ENCODE measurements at places on chromosomes 11 and 22. TPM values are rescaled to one million over a fixed set of nuclear protein-coding genes. Genes with fewer than 3 reads are reported as not detected.

GRCh38 chr11:19405966-19406365, 165.2 kb upstream of the E2F8 start:
- H3K4me3 ChIP-seq: no peak overlapping the region
- H3K4me1 ChIP-seq: no peaks in the 10 kb centered on the region
- peaks cover 4% of the 10 kb centered on the region for H3K27me3 ChIP-seq
- no peaks in the 10 kb centered on the region for H3K36me3 ChIP-seq
- no peak for DNase-seq

DNA sequence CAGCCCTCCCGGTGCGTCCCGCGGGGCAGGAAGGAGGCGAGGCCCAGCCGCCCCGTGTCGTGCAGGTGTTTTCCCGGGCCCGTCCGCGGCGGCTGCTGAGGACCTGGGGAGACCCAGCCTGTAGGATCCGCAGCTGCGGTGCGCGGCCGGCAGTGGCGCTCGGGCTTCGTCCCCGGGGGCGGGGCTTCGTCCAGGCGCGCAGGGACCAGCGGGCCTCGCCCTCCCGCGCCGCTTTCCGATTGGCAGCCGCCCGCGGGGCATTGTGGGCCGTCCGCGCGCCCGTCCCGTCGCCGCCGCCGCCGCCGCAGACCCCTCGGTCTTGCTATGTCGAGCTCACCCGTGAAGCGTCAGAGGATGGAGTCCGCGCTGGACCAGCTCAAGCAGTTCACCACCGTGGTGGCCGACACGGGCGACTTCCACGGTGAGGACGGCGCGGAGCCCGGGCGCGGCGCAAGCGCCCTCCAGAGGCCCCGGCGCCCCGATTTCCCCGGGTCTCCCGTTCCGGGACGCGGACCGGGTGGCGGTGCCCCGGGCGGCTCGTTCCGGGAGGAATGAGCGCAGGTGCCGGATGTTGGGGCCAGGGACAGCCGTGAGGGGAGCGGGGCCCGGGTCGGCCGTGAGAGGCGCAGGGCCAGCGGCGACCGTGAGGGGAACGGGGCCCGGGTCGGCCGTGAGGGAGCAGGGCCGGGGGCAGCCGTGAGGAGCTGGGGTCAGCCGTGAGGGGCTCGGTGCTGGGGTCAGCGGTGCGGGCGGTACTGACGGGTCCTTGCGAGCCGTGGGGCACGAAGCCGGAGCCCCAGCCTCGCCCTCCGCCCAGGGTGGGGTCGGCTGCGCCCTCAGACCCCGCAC, at the start of gene TALDO1:
Gene TALDO1, plus strand, starts transcription at position 307 of the 849 bp plus-strand sequence. Its CDS starts 18 bp downstream, at position 325.
- H3K27me3 ChIP-seq: no peaks in the 10 kb centered on the region
- peak within 1 kb of the TSS; percentile 83 for H3K4me3 ChIP-seq
- peak; percentile 86 for DNase-seq
- H3K36me3 ChIP-seq: peaks cover 12% of the 10 kb centered on the region

GRCh38 chr22:20116376-20116950, 559 bp downstream of the RANBP1 start:
- peak overlapping the region; percentile 90 for H3K4me3 ChIP-seq
- H3K27ac ChIP-seq: peak overlapping the region; percentile 98
- H3K36me3 ChIP-seq: peaks cover 61% of the 10 kb centered on the region
- peak; percentile 31 for DNase-seq
- H3K27me3 ChIP-seq: no peaks in the 10 kb centered on the region

Gene SOX6
- not detected for total RNA-seq

Gene DEFB131B
- not detected for total RNA-seq

DNA sequence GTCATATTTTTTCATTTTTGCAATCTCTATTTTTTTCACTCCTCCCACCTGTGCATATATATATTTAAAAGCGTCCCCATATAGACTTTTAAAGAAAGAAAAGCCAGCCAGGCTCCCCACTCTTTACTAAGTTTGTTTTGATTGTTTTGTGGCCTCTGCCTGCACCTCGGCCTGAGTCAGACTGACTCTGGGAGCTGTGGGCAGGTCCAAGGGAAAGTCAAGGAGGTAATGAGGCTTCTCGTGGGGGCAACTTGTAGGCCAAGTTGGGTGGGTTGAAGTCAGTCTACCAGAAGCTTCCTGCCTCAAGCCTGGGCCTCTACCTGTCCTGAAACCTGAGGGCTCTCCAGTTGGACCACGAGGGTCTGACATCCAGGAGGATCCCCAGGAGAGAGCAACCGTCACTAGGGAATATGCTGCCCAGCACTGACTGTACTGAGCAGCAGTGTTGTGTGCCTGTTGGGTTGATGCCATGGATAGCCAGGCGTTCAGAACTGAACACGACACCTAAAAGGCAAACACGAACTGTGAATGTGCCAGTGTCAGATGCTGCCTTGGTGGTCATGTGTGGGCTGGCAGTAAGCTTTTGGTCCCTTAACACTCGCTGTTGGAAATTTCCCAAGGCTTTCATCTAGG, 58.8 kb downstream of the BMAL1 start:
- peaks cover 81% of the 10 kb centered on the region for H3K4me1 ChIP-seq
- H3K27ac ChIP-seq: no peak overlapping the region
- H3K36me3 ChIP-seq: peaks cover 11% of the 10 kb centered on the region
- H3K27me3 ChIP-seq: no peaks in the 10 kb centered on the region
- no peak overlapping the region for H3K4me3 ChIP-seq

DNA sequence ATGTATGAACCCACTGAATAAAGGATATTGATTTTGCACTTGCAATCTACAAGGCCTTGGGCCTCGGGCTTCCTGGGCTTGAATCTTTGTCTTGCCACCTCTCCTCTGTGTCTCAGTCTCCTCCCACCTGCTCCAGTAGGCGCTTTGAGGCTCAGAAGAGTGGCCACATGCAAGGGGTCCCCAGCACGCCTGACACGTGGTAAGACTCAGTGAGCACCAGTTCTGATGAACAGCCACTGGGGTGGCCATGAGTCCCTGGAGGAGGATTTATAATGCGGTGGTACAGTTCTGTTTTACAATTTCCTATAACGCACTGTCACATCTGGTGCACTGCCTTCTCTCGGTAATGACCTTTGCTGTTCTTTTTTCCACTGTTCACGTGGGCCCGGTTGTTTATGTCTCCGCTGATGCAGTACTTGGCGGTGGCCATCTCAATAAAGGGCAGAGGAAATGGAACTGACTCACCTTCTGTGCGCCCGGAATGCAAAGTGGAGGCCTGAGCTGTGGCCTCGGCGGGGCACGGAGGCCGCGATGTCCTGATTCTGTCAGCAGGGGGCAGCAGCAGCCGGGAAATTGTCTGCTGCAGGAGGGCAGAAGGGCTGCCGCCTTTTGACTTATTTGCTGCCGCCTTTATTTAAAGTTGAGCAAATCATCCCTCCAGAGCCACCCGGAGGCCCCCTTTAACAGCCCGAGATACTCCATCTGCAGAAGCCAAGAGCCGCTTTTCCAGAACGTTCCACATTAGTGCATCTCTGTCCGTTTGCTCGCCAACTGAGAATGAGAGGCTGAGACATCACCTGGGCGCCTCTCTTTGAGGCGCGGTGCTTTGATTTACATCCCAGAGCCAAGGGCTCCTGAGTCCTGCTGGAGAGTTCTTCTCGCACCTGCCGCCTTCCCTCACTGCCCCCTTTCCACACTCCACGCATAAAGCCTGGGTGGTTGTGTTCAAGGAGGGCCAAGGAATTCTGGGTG, 6.0 kb upstream of the IFT27 start:
- H3K36me3 ChIP-seq: no peaks in the 10 kb centered on the region
- H3K27me3 ChIP-seq: no peaks in the 10 kb centered on the region
- H3K27ac ChIP-seq: peak overlapping the region; percentile 83
- H3K4me1 ChIP-seq: peaks cover 29% of the 10 kb centered on the region

DNA sequence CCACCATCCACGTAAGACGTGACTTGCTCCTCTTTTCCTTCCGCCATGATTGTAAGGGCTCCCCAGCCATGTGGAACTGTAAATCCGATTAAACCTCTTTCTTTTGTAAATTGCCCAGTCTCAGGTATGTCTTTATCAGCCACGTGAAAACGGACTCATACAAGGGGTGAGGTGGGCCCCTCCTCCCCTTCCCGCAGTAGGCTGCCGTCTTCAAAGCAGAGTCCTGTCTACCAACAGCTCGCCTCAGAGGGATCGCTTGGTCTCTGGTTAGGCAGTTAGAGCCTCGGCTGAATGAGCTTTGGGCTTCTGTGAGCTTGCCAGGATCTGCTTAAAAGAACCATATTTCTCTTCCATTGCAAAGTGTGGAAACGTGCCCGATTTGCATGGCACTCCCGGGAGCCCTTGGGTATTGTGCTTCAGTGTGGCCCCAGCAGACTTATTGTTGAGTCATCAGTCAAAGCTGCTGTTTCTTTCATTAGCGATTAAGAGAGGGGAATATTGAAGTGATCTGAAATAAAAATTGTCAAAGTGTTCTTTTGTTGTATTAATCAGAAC, 338.3 kb downstream of the TBC1D22A start:
- no peaks in the 10 kb centered on the region for H3K36me3 ChIP-seq
- no peak for DNase-seq
- no peak overlapping the region for H3K27ac ChIP-seq
- no peaks in the 10 kb centered on the region for H3K4me1 ChIP-seq
- H3K4me3 ChIP-seq: no peak overlapping the region

DNA sequence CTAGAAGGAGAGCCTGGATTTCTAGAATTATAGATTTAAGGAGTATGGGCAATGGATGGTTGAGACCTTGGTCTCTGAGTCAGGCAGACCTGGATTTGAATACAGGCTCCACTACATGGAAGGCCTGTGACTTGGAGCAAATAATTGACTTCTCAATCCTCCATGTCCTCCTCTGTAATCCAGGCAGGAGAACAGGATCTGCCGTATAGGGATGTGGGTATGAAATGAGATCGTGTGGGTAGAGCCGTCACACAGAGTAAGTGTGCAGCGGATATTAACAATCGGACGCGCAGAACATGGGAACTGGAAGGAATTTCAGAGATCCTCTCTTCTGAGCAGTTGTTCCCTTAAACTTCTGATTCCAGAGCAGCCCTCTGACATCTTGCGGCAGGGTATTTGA, 11.5 kb upstream of the TMPRSS13 start:
- DNase-seq: no peak
- H3K27ac ChIP-seq: no peak overlapping the region
- no peak overlapping the region for H3K4me3 ChIP-seq
- no peaks in the 10 kb centered on the region for H3K27me3 ChIP-seq
- peaks cover 58% of the 10 kb centered on the region for H3K4me1 ChIP-seq
- H3K36me3 ChIP-seq: peaks cover 12% of the 10 kb centered on the region

Gene APIP
- total RNA-seq: 31.1 TPM

DNA sequence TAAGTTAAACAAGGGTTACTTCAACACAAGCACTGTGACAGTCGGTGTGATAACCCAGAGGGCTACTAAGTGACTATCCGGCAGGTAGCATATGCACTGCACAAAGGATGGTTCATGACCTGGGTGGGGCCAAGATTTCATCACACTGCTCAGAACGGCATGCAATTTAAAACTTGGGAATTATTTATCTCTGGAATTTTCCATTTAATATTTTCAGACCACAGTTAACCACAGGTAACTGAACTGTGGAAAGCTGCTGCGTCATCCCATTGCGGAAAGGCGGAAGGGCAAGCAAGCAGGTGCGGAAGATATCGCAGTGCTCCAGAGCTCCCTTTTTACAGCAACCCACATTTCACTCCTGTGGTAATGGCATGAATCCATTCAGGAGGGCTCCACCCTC, 540.8 kb downstream of the INSC start:
- no peak overlapping the region for H3K4me3 ChIP-seq
- no peak for DNase-seq
- peaks cover 12% of the 10 kb centered on the region for H3K27me3 ChIP-seq
- H3K27ac ChIP-seq: no peak overlapping the region
- H3K36me3 ChIP-seq: no peaks in the 10 kb centered on the region

- DNase-seq: no peak
- peaks cover 16% of the 10 kb centered on the region for H3K4me1 ChIP-seq
- no peaks in the 10 kb centered on the region for H3K36me3 ChIP-seq
- peaks cover 54% of the 10 kb centered on the region for H3K27me3 ChIP-seq
- H3K27ac ChIP-seq: peak overlapping the region; percentile 15
These were observed 2.2 kb downstream of the YAP1 start for GRCh38 chr11:102112509-102112821.

Gene SAA4
- total RNA-seq: not detected

Gene MN1
- 0.11 TPM for total RNA-seq

GRCh38 chr22:49600468-49600867, 227.2 kb downstream of the BRD1 start:
- H3K4me1 ChIP-seq: peaks cover 15% of the 10 kb centered on the region
- DNase-seq: no peak
- H3K27me3 ChIP-seq: no peaks in the 10 kb centered on the region
- H3K36me3 ChIP-seq: peaks cover 10% of the 10 kb centered on the region
- H3K27ac ChIP-seq: peak overlapping the region; percentile 82

GRCh38 chr11:73187854-73188253, 30.2 kb upstream of the P2RY2 start:
- no peak for DNase-seq
- H3K4me3 ChIP-seq: no peak overlapping the region
- H3K36me3 ChIP-seq: no peaks in the 10 kb centered on the region
- H3K27ac ChIP-seq: no peak overlapping the region
- H3K27me3 ChIP-seq: peaks cover 12% of the 10 kb centered on the region

GRCh38 chr11:119619665-119620064, 109.3 kb downstream of the NECTIN1 start:
- no peak for DNase-seq
- H3K36me3 ChIP-seq: no peaks in the 10 kb centered on the region
- H3K4me1 ChIP-seq: no peaks in the 10 kb centered on the region
- peaks cover 6% of the 10 kb centered on the region for H3K27me3 ChIP-seq

DNA sequence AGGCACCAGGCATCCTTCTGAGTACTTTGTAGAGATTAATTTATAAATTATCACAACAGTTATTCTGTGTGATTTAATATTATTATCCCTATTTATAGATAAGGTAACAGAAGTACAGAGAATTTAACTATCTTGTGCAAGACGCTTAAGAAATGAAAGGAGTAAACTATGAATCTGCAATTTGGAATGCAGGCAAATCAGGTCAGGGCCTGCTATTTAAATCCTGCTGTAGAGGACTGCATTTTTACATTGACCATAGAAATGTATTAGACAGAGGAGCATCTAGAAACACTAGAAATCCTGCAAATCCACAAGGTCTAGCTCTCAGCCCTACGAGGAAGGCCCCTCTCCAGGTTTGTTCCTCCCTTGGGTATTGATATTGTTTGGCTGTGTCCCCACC, 336.2 kb downstream of the ETS1 start:
- peaks cover 12% of the 10 kb centered on the region for H3K27me3 ChIP-seq
- H3K36me3 ChIP-seq: no peaks in the 10 kb centered on the region
- no peaks in the 10 kb centered on the region for H3K4me1 ChIP-seq
- H3K27ac ChIP-seq: no peak overlapping the region
- DNase-seq: no peak

DNA sequence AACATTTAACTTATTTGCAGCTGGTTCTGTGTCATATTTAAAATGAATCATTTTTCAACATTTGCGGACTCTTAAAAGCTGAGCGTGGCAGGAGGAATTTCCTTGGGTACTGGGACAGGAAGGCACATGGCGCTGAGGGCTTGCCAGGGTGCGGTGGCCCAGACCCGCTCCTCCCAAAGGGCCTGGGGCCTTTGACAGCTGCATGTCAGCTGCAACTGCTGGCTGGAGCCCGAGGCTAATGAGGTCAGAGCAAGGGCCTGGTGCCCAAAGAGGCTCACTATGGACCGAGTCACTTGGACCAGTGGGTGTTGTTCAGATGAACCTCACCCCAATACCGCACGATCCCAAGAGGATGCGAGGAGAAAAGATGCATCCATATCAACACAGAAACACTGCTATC, 326.9 kb downstream of the CTTN start:
- H3K4me3 ChIP-seq: no peak overlapping the region
- H3K27me3 ChIP-seq: no peaks in the 10 kb centered on the region
- no peak for DNase-seq
- H3K27ac ChIP-seq: no peak overlapping the region
- H3K36me3 ChIP-seq: no peaks in the 10 kb centered on the region
- H3K4me1 ChIP-seq: no peaks in the 10 kb centered on the region

Data from activated CD8-positive, alpha-beta T cell treated with anti-CD3 and anti-CD28 coated beads, Interleukin-2, amount 10 ng/mL, durations not matched to agents 7 days and 5 days (primary cell).